ENCODE measurements at places on chromosomes 7 and 10.

- DNase-seq, result no peak
Observed at GRCh38 chr10:129766611-129767550, 197.2 kb downstream of the EBF3 start.

DNA sequence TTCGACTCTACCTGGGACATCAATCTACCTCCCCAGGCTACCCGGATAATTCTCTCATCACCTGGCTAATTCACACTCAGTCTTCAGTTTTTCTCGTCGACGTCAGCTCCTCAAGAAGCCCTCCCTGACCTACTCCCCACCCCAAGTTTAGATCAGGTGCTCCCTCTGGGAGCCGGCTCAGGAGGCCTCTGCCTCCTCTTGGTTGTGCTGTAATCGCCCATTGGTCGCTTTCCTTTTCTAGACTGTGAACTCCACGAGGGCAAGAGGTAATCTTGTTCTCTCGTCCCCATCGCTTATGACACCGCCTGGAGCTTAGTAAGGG is 461 bp upstream of the WIPF3 start:
- DNase-seq, result no peak

DNA sequence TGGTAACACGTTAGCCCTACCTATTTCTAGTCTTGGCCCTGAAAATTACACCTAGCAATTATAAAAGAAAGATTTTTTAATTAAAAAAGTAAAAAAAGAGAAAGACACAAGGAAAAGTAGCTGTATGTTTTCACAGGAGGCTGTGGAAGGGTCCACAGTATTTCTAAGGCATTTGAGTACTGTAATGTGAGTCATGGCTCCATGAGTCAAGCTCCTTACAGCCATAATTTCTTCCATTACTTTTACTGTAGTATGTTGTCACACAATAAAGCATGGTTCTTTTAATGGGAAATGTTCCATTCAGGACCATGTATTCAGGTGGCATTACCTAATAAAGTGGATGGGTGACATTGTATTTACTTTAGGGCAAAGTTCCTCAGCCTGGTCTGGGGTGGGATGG is 113.4 kb downstream of the GPR37 start:
- DNase-seq, result no peak

GRCh38 chr10:76149182-76149581 is 717.8 kb downstream of the LRMDA start:
- no peak for DNase-seq

GRCh38 chr7:44094883-44095592 is 9.1 kb upstream of the AEBP1 start:
- no peak for DNase-seq

DNA sequence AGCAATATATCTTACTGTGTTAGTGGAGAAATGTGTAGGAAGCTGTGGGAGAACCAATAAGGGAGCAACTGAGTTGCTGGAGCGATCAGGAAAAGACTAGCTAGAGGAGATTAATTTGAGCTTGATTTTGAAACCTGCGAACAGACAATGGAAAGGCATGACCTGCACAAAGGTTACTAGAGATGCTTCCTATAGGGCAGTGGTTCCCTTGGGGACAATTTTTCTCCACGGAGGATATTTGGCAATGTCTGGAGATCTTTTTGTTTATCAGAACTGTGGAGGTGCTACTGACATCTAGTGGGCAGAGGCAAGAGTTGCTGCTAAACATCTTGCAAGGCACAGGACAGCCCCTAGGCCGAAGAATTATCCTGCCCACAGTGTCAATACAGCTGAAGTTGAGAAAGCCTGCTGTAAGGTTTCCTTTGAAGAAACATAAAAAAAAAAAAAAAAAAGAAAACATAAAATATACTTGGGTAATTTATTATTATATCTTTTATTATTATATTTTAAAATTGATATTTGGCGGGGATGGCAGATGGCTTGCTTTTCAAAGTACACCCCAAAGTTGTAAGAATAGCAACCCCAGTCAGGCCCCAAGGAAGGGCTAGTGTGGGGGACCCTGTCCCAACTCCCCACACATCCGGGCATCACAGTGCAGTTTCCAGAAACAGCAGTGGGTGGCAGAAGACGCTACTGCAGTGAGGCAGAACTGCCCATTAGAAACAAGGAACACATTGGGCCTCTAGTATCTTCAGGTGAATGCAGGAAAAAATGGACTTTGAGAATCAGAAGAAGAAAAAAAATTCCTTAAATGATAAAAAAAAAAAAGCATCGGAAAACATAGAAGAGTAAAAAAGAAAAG is 481.6 kb downstream of the SH2D4B start:
- DNase-seq, result no peak

GRCh38 chr7:111485701-111486380 is 76.5 kb downstream of the IMMP2L start:
- no peak for DNase-seq

GRCh38 chr7:151744656-151745638 is 132.0 kb downstream of the PRKAG2 start:
- DNase-seq, result peak; percentile 89

GRCh38 chr7:38977685-38978084 is at the start of gene POU6F2:
Gene POU6F2, plus strand, starts transcription at chr7:38977909. Its CDS starts 45 bp downstream, at chr7:38977954.
- no peak for DNase-seq

- no peak for DNase-seq
Observed at GRCh38 chr10:103086799-103087198, 106.3 kb downstream of the NT5C2 start.

DNA sequence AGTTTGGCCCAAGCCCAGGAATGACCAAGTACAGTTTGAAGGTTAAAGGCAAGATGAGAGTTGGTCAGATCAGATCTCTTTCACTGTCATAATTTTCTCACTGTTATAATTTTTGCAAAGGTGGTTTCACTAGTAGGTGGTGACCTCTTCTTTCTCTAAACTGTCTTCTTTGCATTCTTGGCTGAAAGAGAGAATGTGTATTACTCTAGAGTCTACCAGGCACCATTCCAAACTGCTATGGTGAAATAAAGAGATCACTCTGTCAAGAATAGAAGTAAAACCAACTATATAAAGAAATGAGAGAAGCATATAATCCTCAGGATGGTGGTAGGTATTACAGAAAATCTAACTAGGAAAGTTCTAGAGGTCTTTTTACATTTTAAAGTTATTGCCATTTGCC is 72.7 kb downstream of the DYNC1I1 start:
- DNase-seq, result no peak

DNA sequence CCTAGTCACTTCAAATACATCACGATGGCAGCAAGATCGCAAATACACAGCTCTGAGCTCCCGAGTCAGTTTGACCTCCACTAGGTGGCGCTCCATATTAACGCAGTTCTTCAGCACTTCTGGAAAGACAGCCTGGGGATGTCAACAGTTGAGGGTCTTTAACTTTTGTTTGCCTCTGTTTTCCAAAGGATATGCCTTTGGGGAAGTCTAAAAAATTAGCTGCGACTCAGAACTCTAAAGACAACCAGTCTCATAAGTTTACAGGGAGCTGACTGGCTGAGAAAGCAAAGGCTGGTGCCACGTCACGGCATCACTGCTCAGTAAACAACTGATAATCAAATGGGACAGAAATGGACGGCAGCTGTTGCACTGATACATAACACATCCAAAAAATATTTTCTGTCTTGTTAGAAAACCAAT is 458.8 kb downstream of the SORCS1 start:
- peak; percentile 43 for DNase-seq

Data from heart left ventricle (tissue), 16 donors.